Fibroblast of villous mesenchyme (primary cell): ENCODE measurements at places on chromosomes 4 and X. TPM values are rescaled to one million over a fixed set of nuclear protein-coding genes. Genes with fewer than 3 reads are reported as not detected.

AMOT gene
- 6.1 and 15.1 TPM in 2 replicates for total RNA-seq

- no peak for DNase-seq
These were observed 18.0 kb downstream of the NBDY start for GRCh38 chrX:56746996-56747395.

DNA sequence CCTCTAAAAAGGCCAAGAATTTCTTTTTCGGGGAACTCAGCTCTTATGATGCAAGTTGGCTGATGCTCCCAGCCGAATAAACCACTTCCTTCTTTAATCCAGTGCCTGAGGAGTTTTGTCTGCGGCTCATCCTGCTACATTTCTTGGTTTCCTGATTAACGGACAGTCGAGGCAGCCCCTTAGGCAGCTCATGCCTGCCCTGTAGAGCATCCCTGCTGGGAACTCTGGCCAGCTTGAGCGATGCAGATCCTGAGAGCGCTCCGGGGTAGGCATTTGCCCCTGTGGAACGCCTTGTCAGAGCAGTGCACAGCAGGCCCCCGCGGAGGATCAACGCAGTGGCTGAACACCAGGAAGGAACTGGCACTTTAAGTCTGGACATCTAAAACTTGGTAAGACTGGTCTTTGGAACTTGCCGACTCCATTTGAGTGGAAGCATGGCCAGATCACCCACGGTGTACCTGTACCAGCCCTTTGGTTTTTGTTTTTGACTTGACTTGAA is 3.1 kb downstream of the CT45A10 start:
- no peak for DNase-seq

DNA sequence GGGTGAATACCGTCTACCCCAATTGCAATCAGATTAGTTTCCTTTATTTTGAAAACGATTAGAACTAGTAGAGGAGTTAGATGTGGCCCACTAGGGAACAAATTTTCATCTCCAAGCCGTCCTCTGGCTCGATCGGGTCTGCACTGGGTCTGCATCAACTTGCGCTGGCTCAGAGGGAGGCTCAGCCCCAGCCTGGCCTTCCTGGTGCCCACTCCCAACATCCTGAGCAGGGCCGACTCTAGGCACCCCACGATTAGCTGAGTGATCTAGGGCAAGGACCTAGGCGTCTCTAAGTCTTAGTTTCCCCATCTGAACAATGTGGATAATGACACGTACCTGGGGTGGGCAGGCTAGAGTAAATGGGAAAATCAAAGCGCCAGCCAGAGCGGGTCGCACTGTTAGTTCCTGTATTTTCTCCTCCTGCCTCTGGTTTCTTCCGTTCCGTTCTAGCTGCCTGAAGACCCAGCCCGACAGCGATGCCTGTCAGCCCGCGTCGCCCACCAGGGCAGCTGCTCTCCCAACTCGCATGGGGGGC is 7.7 kb upstream of the HAND2 start:
- DNase-seq: peak; percentile 18

GRCh38 chr4:123506011-123506695 is 109.6 kb downstream of the SPRY1 start:
- DNase-seq: no peak

- no peak for DNase-seq
These were observed 152.7 kb downstream of the GABRG1 start for GRCh38 chr4:45971108-45971507.
